ENCODE measurements at places on chromosomes 16 and 17.

GRCh38 chr16:47617732-47618131, 156.6 kb downstream of the PHKB start:
- DNase-seq, result no peak

DNA sequence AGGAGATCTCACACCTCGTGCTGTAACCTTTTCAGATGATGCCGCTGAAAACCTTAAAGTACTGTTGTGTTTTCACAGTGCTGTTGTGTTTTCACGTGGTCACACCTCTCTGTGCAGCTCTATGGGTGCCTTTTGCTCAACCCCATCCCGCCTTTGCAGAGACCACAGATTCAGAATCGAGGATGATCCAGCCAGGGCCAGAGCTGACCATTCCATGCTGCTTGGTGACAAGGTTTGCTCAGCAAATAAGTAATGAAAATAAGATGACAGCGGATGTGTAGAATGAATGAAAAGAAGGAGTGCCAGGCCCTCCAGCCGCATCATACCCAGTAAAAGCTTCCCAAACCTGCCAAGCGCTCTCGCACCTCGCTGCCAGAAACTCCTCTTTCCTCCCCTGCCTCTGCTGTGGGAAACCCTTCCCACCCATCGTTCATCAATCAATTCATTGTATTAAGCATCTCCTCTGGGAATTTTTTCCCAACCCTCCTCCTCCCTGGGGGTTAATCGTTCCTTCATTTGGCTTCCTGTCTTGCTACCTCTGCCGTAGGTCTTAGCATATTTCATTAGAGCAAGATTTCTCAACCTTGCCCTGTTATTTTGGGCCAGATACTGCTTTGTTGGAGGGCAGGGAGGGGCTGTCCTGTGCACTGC, 93.4 kb upstream of the CRHR1 start:
- no peak for DNase-seq

- DNase-seq, result no peak
Measured at GRCh38 chr16:30904114-30904780, 7.8 kb downstream of the CTF1 start.

DNA sequence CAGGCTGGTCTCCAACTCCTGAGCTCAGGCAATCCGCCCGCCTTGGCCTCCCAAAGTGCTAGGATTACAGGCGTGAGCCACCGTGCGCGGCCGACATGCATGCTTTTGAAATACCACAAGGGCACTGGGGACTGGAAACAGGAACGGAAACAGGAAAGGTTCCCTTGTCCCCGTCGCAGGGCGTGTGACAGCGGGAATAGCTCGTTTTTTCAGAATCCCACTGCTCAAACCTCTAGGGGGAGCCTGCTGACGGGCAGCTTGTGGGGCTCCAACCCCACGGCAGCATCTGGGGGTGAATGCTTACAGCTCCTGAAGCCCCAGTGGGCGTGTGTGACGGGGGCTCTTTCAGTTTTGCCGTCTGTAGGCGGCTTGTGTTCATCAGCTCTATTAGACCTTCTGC, 18.8 kb upstream of the ASGR2 start:
- DNase-seq, result peak; percentile 14

DNA sequence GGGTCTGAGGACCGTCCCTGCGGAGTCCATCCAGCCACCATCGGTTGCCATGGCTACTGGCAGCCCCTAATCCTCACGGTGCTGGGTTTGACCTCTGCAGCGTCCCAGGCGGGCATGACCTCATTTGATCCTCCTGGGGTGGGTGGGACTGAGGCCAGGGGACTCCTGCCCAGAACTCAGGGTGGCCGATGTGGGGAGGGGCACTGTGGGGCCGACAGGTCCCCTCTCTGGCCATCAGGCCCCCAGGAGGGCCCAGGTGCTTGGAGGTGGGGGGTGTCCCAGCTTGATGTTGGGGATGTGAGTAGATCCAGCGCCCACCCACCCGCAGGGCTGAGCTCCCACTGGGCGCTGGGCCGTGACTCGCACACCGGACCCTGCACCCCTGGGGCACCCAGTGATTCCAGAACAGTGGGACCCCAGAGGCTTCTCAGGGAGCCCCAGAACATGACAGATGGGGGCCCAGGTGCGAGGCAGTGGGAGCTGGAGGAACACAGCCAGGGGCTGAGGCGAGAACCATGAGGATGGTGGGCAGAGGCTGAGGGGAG, 1.6 kb upstream of the SSTR5 start:
- DNase-seq, result no peak
